ENCODE measurements at places on chromosomes 6 and 20. TPM values are rescaled to one million over a fixed set of nuclear protein-coding genes. Genes with fewer than 3 reads are reported as not detected.

Gene CTAGE9
- not detected for total RNA-seq

Gene PXDC1
- 19.4 TPM for total RNA-seq

Gene MRAP2
- total RNA-seq, result 1.3 TPM

Gene GMPR
- total RNA-seq, result 0.54 TPM

Gene RFX6
- not detected for total RNA-seq

Gene ZKSCAN3
- total RNA-seq, result 1.7 TPM

Gene HLA-DRB5
- not detected for total RNA-seq

Gene BANF2
- not detected for total RNA-seq

Gene ZC3H12D
- 0.07 TPM for total RNA-seq

Gene FAM217A
- not detected for total RNA-seq

Gene SLC9A8
- 8.9 TPM for total RNA-seq

Gene PTK6
- 2.5 TPM for total RNA-seq

Gene RPP40
- 27.5 TPM for total RNA-seq

Gene PROKR2
- not detected for total RNA-seq

Gene SPDEF
- total RNA-seq, result 2.7 TPM

Gene SNAP91
- 0.32 TPM for total RNA-seq

Gene EFCAB8
- total RNA-seq, result not detected

Gene TULP1
- total RNA-seq, result not detected

Gene NPEPL1
- 33.3 TPM for total RNA-seq

Gene MLN
- total RNA-seq, result not detected

Gene TOX2
- 9.3 TPM for total RNA-seq

Gene C6orf141
- total RNA-seq, result 23.4 TPM

Measured in A549 treated with DMSO at 1 μM for 4 hours (cell line).